Activated CD4-positive, alpha-beta memory T cell treated with anti-CD3 and anti-CD28 coated beads, Interleukin-2, amount 10 ng/mL, durations not matched to agents 7 days and 5 days (primary cell): ENCODE measurements at places on chromosomes 3 and 15. TPM values are rescaled to one million over a fixed set of nuclear protein-coding genes. Genes with fewer than 3 reads are reported as not detected.

GRCh38 chr3:174397848-174398247, 461.3 kb upstream of the NAALADL2 start:
- DNase-seq, result no peak

DNA sequence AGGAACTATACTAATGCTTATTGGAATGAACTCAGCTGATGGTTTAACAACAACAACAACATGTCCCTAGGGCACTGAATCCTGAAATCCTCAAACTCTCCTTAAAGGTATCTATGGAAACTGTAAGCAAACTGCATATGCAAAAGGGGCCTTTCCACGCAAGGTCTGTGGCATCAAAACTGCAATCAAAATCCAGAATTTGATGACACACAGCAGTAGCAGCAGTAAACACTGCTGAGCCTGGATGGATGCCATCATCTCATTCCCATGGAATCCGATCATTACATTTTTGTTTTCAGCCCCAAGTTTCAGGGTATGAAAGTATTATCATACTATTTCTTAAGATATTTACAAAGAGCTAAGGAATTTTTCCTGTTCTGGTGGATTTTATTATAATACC, 399.7 kb downstream of the VPS13C start:
- no peak for DNase-seq

DNA sequence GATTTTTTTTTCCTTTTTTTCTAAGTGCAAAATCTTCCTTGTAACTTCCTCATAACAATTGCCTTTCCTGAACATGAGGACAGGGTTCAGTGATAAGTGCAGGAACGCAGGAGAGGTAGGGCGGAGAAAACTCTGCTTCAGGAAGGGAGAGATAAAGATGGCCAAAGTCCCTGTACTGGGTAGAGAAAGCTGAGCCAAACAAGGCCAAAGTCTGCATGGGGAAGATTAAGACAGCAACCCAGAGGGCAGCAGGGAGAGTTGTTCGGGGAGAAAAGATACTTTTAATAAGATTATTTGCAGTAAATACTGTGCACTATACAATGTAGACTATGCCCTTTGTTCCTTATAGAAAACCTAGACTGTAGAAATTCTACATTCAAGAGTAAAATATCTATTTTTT, 55.4 kb upstream of the LRRFIP2 start:
- DNase-seq, result no peak

DNA sequence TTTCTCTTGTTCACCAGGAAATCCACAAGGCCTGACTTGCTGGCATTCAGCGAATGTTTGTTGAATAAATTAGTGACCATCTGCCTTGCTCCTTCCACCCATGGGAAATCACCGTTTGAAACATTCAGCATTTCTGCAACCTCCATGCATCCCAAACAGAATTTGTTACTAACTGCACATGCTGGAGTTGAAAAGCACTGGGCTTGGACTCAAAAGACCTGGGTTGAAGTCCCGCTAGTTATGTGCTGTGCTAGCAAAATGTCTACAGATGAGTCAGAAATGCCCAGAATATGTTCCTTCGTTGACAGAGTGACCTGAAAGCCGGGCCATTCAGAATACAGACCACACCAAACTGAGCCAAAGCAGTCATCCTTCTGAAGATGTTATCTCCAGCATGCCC, 144.6 kb downstream of the ALDH1A2 start:
- DNase-seq, result no peak

Gene VEPH1
- not detected for total RNA-seq

Gene SAMD7
- total RNA-seq, result not detected
